ENCODE measurements at places on chromosomes 11 and 22.
A peak's percentile ranks its signal among the peaks of the same experiment; 100 is the strongest.

DNA sequence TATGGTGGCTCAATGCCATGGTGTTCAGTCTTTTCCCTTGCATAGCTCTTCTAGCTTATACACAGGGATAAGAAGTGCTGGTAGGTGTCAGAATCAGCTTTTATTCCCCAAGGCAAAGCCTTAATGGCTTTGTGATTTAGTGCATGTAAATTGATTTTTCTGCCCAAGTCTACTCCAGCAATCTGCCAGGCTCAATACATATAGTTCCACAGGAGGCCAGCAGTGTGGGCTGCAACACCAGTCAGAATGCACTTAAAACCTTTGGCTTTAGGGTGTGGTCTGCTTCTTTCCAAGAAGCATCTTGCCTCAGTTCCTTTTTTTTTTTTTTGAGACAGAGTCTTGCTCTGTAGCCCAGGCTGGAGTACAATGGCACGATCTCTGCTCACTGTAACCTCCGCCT is 14.5 kb upstream of the CAPRIN1 start:
- DNase-seq = no peak
- H3K4me3 ChIP-seq = no peak overlapping the region
- H3K27ac ChIP-seq = no peak overlapping the region
- peaks cover 6% of the 10 kb centered on the region for H3K27me3 ChIP-seq

GRCh38 chr22:25758316-25758715 is 16.3 kb downstream of the MYO18B start:
- H3K27me3 ChIP-seq = no peaks in the 10 kb centered on the region
- H3K27ac ChIP-seq = peak overlapping the region; percentile 3
- H3K4me3 ChIP-seq = no peak overlapping the region
- H3K36me3 ChIP-seq = peaks cover 10% of the 10 kb centered on the region
- DNase-seq = no peak

DNA sequence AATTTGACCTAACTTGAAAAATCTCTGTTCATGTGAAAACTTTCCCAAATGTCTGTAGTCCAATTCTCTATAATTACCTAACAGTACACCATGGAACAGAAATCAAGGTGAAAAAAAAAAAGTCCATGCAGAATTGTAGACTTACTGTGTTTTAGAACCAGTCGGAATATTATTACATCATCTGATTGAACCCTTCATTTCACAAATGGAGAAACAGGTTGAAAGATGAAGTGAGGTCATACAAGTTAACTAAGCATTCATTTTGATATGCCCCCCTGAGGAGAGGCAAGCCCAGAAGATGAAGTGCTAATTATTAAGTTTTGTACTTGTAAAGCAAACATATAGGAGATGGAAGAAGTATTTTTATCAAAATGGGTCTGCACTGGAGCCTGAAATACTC is 179.4 kb downstream of the WNT11 start:
- H3K27ac ChIP-seq = no peak overlapping the region
- no peaks in the 10 kb centered on the region for H3K27me3 ChIP-seq
- H3K36me3 ChIP-seq = peaks cover 18% of the 10 kb centered on the region

DNA sequence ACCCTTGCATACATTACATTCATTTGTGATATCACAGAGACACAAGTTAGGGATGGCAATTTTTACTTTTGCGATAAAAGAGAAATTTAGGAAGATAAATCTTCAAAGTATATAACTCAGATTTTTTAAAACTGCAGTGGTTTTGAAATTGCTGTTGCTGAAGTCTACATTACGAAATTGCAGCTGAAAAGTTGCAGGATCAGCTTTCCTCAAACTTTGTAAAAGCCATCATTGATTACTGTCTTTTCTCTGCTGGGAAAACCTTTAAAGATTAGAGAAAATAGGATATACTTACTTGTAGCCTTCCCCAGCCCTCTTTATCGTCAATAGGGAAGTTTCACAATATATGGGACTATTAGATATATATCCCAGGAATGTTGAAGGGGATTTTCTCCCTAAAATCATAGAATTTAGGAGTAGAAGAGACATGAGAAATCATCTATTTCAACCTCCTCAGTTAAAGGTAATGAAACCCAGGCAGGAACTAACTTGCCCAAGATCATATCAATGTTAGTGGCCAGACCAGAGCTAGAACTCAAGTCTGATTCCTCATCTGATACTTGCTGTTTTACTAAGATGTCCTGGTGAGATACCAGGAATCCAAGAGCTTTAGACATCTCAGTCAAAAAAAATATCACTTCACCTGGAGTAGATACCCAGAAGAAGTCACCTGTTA is 10.4 kb upstream of the AGBL2 start:
- H3K27ac ChIP-seq = peak overlapping the region; percentile 15
- no peaks in the 10 kb centered on the region for H3K27me3 ChIP-seq

DNA sequence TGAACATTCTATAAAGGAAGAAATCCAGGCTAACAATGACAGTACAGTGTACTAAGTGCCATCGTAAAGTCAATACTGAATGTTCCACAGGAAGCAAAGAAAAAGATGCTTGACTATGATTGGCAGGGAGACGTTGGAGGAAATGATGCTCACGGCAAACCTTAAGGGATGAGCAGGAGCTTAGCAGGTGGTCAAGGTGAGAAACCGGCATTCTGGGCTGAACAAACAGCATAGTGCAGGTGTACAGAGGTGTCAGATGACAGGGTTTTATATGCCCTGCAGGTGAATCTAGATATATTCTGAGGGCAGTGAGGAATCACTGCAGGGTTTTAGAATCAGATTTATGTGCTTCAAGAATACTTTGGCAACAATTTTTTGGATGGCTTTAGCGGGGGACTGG is 85.3 kb upstream of the HEPHL1 start:
- H3K36me3 ChIP-seq = no peaks in the 10 kb centered on the region
- H3K27me3 ChIP-seq = no peaks in the 10 kb centered on the region
- no peak overlapping the region for H3K4me3 ChIP-seq

DNA sequence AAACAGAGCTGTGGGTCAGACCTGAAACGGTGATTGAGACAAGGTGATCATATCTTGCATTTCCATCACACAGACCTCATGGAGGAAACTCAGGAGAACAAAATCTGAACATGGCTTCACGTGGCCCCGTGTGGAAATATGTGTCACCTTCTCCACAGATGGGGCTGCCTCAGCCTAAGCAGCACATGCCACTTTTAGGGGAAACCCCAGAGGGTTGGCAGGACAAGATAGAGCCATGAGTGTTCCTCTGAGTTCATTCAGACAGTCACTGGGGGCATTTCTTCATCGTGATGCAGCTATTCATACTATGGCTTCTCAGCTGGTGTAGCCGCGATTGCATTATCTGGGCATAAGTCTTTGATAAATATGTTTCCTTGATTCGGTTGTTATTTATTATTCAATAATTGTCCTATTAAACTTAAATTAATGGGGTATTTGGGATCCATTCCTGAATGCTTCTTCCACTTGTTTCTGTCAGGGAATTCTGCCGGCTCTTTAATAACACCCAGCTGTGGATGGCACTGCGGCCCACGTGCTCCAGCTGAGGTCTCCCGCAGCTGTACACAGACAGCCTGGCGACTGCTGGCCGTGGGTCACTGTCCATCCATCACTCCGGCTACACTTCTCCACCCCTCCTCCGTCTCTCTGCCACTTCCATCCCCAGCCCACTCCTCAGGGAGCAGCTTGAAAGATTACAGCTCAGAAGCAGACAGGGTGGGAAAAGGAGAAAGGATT is 485.1 kb downstream of the OPCML start:
- no peaks in the 10 kb centered on the region for H3K36me3 ChIP-seq
- H3K27ac ChIP-seq = no peak overlapping the region
- no peaks in the 10 kb centered on the region for H3K27me3 ChIP-seq
- no peak overlapping the region for H3K4me3 ChIP-seq
- no peaks in the 10 kb centered on the region for H3K4me1 ChIP-seq

DNA sequence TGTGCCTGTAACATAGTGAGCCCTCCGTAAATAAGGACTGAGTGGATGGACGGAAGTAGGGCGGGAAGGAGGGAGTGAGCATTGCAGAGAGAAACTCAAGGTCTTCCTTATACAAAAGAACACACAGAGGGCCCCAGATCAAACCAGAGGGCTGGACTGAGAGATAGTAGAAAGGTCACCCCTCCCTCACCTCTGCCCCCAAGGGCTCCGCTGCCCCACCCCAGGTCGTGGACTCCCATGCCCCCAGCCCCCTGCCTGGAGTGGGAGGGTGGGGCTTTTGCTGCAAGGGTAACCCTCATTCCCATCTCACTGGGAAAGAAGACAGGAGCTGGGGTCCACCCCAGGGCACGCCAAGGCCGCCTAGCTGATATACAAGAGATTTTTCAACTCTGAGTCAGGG is 157.0 kb downstream of the MN1 start:
- no peak overlapping the region for H3K4me3 ChIP-seq
- no peak for DNase-seq
- no peaks in the 10 kb centered on the region for H3K36me3 ChIP-seq
- H3K27me3 ChIP-seq = no peaks in the 10 kb centered on the region
- no peaks in the 10 kb centered on the region for H3K4me1 ChIP-seq
- no peak overlapping the region for H3K27ac ChIP-seq

- no peaks in the 10 kb centered on the region for H3K4me1 ChIP-seq
- no peaks in the 10 kb centered on the region for H3K36me3 ChIP-seq
- no peak for DNase-seq
- H3K27ac ChIP-seq = no peak overlapping the region
- H3K27me3 ChIP-seq = no peaks in the 10 kb centered on the region
Observed at GRCh38 chr11:106424111-106424510, 346.6 kb downstream of the AASDHPPT start.

DNA sequence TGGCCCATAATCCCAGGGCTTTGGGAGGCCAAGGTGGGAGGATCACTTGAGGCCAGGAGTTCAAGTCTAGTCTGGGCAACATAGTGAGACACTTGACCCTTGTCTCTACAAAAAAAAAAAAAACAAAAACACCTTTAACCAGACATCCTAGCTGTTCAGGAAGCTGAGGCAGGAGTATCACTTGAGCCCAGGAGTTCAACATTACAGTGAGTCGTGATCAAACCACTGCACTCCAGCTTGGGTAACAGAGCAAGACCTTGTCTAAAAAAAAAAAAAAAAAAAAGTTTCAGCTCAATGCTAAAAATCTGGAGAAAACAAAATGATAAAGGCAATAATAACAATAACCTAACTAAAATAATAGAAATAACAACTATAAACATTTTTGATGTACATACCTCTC is 22.6 kb upstream of the APLP2 start:
- no peak overlapping the region for H3K27ac ChIP-seq
- H3K4me3 ChIP-seq = no peak overlapping the region
- no peak for DNase-seq
- H3K36me3 ChIP-seq = no peaks in the 10 kb centered on the region

DNA sequence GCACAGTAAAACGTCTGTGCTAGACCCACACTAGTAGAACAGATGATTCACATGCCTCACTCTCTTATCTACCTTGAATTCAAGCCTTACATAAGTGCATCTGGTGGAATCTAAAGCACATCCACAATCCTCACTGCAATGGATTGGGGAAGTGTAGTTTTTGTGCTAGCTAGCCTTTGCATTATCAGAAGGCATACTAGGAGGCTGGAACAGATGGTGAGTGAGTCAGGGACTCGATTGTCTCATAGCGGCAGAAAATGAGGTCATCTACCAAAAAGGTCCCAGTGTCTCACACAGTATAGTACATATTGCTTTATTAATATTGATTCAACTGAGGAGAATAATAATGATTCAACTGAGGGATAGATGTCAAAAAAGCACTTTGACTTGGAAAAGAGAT is 9.3 kb downstream of the MSANTD4 start:
- H3K27ac ChIP-seq = no peak overlapping the region
- H3K4me3 ChIP-seq = no peak overlapping the region
- peaks cover 49% of the 10 kb centered on the region for H3K36me3 ChIP-seq
- DNase-seq = no peak
- no peaks in the 10 kb centered on the region for H3K27me3 ChIP-seq

DNA sequence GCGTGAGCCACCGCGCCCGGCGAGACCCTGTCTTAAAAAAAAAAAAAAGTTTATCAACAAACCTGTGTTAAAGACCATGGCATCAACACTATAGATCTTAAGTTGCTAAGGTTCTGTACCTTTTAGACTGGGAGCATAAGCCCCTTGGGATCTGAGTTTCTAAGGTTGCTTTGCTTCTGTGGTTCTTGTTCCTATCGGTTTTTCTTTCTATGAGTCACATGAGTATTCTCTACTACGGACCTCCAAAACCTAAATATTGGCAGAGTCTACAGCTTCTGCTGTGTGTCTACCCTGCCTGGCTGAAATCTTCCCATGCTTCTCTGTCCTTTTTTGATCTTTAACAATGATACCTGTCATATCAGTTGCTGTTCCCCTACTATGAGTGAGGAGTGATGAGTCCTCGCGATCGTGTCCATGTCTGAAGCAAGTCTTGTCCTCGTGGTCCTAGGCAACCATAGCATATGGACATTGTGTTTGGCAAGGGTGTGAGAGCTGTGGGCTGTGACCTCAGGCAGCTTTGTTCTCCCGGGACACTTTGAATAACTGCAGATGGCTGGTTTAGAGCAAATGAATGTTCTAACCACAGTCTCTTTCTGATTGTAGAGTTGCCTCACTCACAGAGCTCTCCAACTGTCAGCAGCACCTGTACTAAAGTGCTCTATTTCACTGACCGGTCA is 9.0 kb upstream of the DLAT start:
- H3K4me3 ChIP-seq = no peak overlapping the region
- no peaks in the 10 kb centered on the region for H3K4me1 ChIP-seq
- no peak overlapping the region for H3K27ac ChIP-seq
- no peaks in the 10 kb centered on the region for H3K27me3 ChIP-seq
- no peak for DNase-seq

DNA sequence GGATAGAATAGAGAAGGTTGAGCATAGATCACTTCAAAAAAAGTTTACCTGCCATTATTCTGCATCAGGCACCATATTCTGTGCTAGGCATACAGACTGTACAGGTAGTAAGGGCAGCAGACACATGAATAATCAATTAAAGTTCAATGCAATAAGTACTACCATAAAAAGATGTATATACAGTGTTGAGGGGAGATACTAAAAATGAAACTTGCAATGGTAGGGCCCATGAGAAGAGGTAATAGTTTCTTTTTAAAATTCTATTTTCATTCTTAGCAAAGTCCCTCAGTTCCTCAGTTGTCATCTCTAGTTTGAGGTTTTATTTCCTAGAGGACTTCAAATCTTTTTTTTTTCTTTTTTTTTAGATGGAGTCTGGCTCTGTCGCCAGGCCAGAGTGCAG is 819.9 kb downstream of the FAM181B start:
- peaks cover 5% of the 10 kb centered on the region for H3K4me1 ChIP-seq
- H3K36me3 ChIP-seq = no peaks in the 10 kb centered on the region
- no peak overlapping the region for H3K4me3 ChIP-seq
- no peak overlapping the region for H3K27ac ChIP-seq
- no peak for DNase-seq
